ENCODE measurements at places on chromosomes 4 and X.

GRCh38 chr4:22635692-22636091 is 57.0 kb upstream of the GBA3 start:
- DNase-seq = no peak

GRCh38 chrX:137569470-137569891 is 3.6 kb downstream of the ZIC3 start:
- no peak for DNase-seq

GRCh38 chrX:25084446-25084845 is 68.7 kb upstream of the ARX start:
- DNase-seq = peak; percentile 4

DNA sequence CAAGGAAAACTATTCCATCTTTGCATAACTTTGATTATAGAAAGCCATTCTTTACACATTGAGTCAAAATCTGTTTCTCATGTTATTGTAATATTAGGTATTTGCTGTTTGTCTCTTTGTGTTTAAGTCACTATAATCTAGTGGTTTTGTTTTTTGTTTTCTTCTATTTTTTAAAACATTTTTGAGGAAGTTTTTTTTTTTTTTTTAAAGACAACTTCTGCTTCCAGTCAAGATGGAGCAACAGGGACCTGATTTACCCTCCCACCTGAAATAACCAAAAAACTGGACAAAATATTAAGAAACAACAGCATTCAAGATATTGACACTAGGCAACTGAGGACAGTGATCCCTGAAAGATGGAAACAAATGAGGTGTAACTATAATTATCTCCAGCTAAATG is 18.4 kb upstream of the NSUN7 start:
- no peak for DNase-seq

DNA sequence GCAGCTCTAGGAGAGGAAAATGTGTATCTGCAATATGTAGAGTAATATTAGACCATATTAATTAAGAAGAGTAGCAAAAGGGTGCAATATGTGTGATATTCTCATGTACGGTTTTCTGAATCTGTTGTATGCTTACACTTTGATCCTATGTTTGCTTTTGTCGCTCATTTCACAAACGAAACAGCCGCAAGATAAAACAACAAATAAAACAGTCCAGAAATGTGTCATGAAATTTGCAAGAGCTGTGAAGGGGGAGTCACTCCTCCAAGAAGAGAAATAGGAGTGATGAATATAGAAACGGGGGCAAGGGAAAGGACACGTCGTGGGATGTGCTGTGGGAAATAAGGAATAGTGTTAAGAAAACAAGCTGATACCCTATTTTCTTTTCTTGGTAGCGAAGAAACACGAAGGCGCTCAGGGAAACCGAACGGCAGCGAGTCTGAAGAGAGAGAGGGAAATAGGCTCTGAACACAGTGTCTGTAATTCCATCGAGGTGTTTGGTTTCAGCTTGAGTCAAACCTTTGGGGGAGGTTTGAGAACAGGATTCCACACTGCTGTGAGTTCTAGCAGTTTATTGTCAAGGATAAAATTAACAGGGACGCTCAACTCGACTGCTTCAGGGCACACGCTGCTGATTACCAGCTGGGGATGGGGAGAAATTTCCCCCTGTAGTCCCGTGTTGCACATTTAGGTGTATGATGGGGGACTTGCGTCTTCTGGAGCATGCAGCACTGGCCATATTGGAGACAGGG is 595.6 kb upstream of the TENM3 start:
- DNase-seq = no peak

DNA sequence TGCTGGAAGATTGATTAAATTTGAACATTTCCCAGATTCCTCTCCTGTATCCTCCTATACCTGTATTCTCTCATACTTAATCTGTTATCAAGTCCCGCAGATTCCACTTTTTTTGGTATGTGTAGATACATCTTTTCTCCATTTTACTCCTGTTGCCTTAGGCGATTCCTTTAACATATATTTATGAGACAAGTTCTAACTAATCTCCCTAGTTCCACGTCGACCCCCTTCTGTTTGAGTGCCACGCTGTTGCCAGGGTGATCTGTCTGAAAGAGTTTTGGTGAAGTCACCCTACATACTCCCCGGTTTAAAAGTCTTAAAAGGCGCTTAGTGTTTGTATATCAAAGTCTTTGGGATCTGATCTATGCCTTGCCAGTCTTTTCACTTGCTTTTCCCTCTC is 2.4 kb downstream of the HNRNPH2 start:
- no peak for DNase-seq

GRCh38 chr4:37101686-37102085 is 142.9 kb upstream of the NWD2 start:
- DNase-seq = no peak

DNA sequence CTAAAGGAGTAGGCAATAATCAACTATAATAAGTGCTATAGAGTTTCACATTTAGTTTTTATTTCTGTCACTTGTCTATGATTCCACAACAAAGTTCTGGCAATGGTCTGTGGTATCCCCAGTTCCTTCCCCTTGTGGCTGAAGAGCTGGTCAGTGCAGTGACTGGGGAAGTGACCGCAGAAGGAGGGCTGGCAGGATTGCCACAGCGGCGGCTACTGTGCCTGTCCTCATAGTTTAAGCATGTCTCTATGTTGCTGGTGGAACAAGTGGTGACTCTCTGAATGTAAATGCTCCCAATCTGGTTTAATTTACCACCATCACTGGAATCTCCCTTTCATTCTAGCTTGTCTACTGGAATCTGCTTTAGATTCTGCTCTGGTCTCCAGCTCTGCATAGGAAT is 170.6 kb upstream of the GK2 start:
- no peak for DNase-seq

DNA sequence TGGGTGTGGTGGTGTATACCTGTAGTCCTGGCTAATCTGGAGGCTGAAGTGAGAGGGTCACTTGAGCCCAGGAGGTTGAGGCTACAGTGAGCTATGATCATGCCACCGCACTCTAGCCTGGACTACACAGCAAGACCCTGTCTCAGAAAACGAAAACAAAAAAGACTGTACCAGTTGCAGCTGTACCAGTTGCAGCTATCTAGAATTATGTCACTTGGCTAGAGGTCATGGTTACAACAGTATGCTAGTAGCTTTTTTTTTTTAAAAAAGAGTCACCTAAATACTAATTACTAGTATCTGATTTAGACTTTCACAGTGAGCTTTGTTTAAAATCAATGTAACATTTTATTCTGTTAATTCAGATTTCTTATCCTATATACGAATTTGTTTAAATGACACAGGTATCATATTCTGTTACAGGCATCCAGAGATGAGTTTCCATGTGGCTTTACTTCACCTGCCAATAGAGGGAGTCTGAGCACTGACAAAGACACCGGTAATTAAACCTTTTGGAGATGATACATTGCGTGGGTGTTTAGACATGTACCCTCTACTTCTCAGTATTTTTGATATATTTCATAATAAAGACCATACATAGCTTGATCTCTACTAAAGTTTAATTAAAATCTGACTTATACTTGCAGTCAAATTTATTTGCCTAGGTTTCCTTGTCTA is 100.2 kb upstream of the IL13RA1 start:
- no peak for DNase-seq

DNA sequence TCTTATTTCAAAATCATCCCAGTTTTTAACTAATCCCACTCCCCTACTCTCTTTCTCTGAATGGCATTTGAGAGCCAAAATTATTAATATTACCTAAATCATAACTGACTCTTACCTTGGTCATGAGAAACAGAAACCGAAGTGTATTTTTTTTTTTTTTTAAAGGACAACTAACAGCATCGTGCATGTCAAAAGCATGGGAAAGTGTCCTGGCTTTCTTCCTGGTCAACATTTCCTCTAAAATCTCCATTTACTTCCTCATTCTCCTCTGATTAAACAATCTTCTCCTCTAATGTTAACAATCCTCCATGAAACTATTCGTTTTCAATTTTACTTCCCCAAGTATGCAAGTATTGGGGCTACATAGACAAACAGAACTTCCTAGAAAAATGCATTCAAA is 2.1 kb upstream of the STS start:
- DNase-seq = no peak

GRCh38 chr4:100880011-100880410 is 362.2 kb upstream of the EMCN start:
- peak; percentile 6 for DNase-seq

- DNase-seq = no peak
These were observed 42.6 kb downstream of the ARFIP1 start for GRCh38 chr4:152822323-152822722.

DNA sequence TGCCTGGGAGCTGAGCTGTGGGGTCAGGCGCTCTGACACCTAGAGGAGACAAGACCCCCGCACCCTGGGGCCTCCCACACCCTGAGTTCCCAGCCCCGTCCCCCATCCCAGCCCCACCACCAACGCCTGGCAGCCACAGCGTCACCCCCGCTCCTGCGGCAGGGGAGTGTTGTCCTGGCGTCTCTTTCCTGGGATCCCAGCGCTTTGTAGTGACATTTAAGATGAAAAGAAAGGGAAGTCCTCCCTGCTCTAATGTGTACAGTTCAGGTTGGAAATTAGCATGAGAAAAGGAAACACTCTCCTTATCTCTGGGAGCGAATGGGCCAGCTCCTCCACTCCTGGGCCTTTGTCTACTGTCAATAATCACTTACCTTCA is 112.1 kb downstream of the FAM53A start:
- no peak for DNase-seq

DNA sequence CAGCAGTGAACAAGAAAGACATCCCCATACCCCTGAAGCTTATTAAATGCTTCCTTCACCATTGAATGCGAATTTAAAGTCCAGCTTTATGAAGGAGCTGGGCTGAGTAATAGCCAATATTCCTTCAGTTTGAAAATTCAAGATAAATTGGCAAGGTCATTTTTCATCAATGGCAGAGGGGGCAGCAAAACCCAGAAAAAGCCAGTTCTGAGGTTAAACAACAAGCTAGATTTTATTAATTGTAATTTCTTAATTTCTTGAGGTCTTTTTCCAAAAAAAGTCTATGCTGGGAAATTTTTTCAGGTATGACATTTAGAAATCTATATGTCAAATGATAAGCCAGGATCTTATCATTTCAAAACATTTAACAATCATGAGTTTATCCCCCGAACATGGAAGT is 808.9 kb downstream of the RPA4 start:
- no peak for DNase-seq

DNA sequence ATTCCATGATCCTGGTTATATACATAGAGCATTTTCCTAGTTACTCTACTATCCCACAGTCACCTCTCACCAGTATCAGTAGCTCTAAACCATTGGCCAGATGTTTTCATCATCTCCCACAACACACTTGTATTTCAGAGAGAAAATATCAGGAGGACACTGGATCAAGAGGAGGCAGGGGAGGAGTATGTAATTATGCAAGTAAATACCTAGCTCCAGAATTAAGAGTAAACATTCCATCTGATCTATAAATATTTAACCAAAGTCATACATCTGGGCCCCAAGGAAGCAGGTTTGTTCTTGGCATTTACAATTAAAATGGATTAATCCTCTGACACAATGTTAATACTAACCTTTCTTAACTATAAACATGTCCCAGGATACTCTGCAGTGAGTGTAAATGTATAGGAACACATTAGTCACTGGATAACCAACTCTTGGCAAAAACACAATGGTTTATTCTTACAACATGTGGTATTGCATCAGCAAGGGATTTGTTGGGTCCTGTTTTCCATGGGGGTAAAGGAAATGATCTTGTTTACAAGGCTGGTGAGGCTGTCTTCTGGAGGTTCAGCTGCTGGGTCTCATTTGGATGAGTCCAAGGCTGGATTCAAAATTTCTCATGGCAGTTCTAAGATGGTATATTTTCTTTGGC is 170.1 kb downstream of the ATG4A start:
- no peak for DNase-seq

- no peak for DNase-seq
These were observed 129.4 kb downstream of the RASL11B start for GRCh38 chr4:52991472-52991871.

- DNase-seq = no peak
These were observed 138.9 kb upstream of the GIMD1 start for GRCh38 chr4:106507440-106507839.

GRCh38 chrX:111779582-111779981 is 96.4 kb upstream of the TRPC5OS start:
- no peak for DNase-seq

- DNase-seq = no peak
These were observed 31.2 kb downstream of the PDE5A start for GRCh38 chr4:119597377-119597776.

- DNase-seq = no peak
These were observed 112.9 kb downstream of the IRF2 start for GRCh38 chr4:184361443-184361842.

GRCh38 chr4:156998500-156999174 is 27.0 kb upstream of the PDGFC start:
- DNase-seq = no peak

GRCh38 chr4:124432500-124432899 is 280.0 kb downstream of the ANKRD50 start:
- DNase-seq = no peak

GRCh38 chrX:96861218-96861617 is 22.5 kb upstream of the RPA4 start:
- DNase-seq = no peak

GRCh38 chr4:88115587-88115986 is 42.9 kb downstream of the ABCG2 start:
- DNase-seq = no peak

DNA sequence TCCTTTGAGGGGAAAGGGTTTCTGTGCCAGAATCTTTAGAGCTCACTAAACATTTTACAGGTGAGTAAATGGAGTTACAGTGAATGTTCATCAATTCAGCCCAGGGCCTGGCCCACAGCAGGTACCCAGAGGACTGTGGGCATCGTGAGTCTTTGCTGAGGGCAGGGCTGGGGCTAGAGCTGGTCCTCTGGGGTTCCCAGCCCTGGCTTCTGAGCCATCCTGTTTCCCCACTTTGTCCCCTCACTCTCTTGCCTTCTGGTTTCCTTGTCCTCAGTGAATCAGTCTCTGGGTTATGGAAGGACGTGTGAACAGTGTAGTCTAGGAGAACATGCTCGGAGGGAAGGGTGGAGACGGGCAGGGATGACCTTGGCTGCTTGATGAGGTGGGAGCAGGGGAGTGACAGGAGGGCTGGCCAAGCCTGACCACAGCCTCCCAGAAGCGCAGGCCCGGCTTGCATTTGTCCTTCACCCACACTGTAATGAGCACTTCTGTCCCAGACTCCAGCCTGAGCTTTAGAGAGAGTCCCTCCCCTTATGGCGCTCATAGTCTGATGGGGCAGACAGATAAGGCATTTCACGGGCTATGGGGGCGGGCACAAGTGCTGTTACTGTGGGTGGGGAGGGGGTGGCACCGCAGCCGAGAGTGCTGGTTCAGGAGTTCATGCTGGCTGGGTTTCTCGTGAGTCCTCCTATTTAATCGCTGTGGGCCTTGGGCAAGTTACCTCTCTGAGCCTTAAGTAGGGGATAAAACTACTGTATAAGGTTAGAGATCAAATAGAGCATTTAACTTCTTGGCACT is 17.3 kb downstream of the TBC1D14 start:
- peak; percentile 81 for DNase-seq

GRCh38 chr4:147299205-147299604 is 181.7 kb upstream of the EDNRA start:
- DNase-seq = no peak

Measured in SJCRH30 (cell line).